Neural crest cell (in vitro differentiated cells): ENCODE measurements at places on chromosomes 4 and X.

DNA sequence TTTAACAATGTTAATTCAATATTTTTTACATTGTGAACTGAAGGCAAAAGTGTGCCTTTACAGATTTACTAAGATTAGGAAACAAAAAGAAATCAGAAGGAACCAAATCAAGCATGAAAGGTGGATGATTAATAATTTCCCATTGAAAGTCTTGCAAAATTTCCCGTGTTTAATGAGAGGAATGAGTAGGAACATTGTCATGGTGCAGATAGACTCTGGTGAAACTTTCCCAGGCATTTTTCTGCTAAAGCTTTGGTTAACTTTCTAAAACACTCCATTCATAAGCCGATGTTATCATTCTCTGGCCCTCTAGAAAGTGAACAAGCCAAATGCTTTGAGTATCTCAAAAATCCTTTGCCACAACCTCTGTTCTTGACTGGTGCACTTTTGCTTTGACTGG lies 1522.8 kb upstream of the PABPC4L start:
- no peaks in the 10 kb centered on the region for H3K27me3 ChIP-seq
- H3K27ac ChIP-seq, result no peak overlapping the region
- H3K36me3 ChIP-seq, result no peaks in the 10 kb centered on the region

GRCh38 chr4:147428583-147428982 lies 52.3 kb upstream of the EDNRA start:
- no peaks in the 10 kb centered on the region for H3K4me1 ChIP-seq
- no peak overlapping the region for H3K4me3 ChIP-seq
- no peak for DNase-seq
- no peak overlapping the region for H3K27ac ChIP-seq

DNA sequence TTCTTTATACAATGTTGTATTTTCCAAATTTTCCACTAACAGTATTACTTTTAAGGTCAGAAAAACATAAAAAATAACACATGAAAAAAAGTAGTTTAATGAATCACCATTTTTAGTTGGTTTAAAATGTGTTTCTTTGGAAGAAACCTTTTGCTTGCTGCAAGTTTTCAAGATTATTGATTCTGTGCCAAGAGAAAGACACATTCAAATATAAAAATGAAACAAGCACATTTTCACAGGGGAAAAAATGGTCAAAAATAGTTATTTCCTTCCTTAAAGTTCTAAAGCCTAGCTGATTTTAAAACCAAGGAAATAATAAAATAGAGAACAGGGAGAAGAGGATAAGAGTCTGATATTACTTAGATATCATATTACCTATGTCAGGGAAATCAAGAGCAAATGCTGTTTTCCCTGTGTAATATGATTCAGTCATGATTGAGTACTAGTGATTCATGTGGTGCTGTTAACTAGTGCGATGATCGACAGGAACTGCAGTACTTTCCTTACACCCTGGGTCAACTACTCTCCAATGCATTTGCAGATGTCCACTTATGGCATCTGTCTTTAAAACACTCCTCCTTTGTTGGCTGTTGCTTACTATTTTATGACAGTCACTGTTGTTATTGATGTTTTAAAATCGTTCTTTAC lies 103.8 kb downstream of the CAMK2D start:
- no peaks in the 10 kb centered on the region for H3K4me1 ChIP-seq
- no peak overlapping the region for H3K4me3 ChIP-seq
- no peaks in the 10 kb centered on the region for H3K27me3 ChIP-seq

GRCh38 chr4:108988464-108989195 lies 225.8 kb upstream of the ETNPPL start:
- peaks cover 3% of the 10 kb centered on the region for H3K36me3 ChIP-seq
- no peaks in the 10 kb centered on the region for H3K27me3 ChIP-seq
- H3K27ac ChIP-seq, result no peak overlapping the region
- no peak for DNase-seq
- H3K4me3 ChIP-seq, result no peak overlapping the region

DNA sequence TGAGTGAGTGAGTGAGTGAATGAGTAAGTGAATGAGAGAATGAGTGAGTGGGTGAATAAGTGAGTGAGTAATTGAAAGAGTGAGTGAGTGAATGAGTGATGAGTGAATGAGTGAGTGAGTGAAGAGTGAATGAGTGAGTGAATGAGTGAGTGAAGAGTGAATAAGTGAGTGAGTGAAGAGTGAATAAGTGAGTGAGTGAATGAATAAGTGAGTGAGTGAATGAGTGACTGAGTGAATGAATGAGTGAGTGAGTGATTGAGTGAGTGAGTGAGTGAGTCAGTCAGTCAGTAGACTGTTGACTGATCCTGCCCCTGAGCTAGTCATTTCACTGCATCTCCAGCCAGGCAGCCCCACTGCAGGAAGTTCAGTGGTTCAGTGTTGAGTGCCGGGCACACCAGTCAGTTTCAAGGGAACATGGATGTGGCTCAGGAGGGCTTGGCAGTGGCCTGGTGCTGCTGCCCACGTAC lies 228.4 kb upstream of the PSAPL1 start:
- no peaks in the 10 kb centered on the region for H3K36me3 ChIP-seq
- H3K4me3 ChIP-seq, result no peak overlapping the region
- H3K27me3 ChIP-seq, result peaks cover 9% of the 10 kb centered on the region
- DNase-seq, result no peak

- no peak overlapping the region for H3K27ac ChIP-seq
- no peaks in the 10 kb centered on the region for H3K27me3 ChIP-seq
- no peak overlapping the region for H3K4me3 ChIP-seq
- DNase-seq, result no peak
Measured at GRCh38 chr4:83625821-83626220, 89.9 kb downstream of the GPAT3 start.

GRCh38 chrX:122579526-122579925 lies 604.6 kb upstream of the GRIA3 start:
- no peak overlapping the region for H3K4me3 ChIP-seq
- no peak overlapping the region for H3K27ac ChIP-seq
- H3K27me3 ChIP-seq, result no peaks in the 10 kb centered on the region
- no peaks in the 10 kb centered on the region for H3K36me3 ChIP-seq
- DNase-seq, result no peak
- H3K4me1 ChIP-seq, result no peaks in the 10 kb centered on the region

GRCh38 chr4:113537628-113538027 lies 223.9 kb downstream of the CAMK2D start:
- no peak overlapping the region for H3K27ac ChIP-seq
- H3K36me3 ChIP-seq, result peaks cover 3% of the 10 kb centered on the region
- peaks cover 3% of the 10 kb centered on the region for H3K4me1 ChIP-seq
- DNase-seq, result no peak
- H3K27me3 ChIP-seq, result no peaks in the 10 kb centered on the region

- no peaks in the 10 kb centered on the region for H3K36me3 ChIP-seq
- no peaks in the 10 kb centered on the region for H3K27me3 ChIP-seq
- DNase-seq, result no peak
- H3K4me3 ChIP-seq, result no peak overlapping the region
Measured at GRCh38 chr4:100113096-100113495, 77.2 kb downstream of the DDIT4L start.

DNA sequence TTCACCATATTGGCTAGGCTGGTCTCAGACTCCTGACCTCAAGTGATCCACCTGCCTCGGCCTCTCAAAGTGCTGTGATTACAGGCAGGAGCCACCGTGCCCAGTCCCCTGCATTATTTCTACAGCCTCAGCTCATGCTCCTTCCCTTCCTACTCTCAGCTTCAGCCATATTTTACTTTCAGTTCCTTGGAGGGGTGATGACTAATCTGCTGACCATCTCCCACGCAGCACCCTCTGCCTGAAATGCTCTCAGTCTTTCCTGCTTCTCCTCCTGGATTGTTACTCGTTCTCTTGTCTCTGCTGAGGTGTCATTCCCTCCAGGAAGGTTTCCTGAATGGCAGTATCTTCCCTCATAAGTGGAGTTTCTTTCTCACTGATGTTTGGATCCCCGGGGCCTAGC lies 63.3 kb downstream of the MOSPD2 start:
- DNase-seq, result no peak
- peak overlapping the region; percentile 15 for H3K27ac ChIP-seq
- H3K27me3 ChIP-seq, result no peaks in the 10 kb centered on the region
- peaks cover 3% of the 10 kb centered on the region for H3K36me3 ChIP-seq
- H3K4me3 ChIP-seq, result no peak overlapping the region

DNA sequence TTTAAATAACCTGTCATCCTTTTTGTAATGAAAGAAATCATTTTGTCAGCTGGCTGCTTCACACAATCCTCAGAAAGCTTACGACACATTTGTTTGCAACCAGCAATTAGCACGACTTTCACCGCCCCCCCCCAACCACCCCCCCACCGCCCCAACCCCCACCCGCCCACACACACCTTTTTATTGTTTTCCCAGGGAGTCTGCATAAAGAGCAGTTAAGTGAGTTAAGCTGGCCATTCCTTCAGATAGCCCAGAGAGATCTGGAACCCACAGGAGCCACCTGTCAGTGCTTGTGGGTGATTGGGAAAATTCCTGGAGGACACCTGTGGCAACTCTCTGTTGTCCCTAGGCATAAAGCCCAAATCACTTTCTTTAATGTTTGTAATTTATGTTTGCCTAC lies 175.7 kb upstream of the FMR1 start:
- DNase-seq, result no peak
- H3K27me3 ChIP-seq, result no peaks in the 10 kb centered on the region
- H3K36me3 ChIP-seq, result no peaks in the 10 kb centered on the region
- no peaks in the 10 kb centered on the region for H3K4me1 ChIP-seq
- H3K4me3 ChIP-seq, result no peak overlapping the region
- H3K27ac ChIP-seq, result no peak overlapping the region
